Fibroblast of skin of scalp (primary cell): ENCODE measurements at places on chromosomes 16 and 17.

DNA sequence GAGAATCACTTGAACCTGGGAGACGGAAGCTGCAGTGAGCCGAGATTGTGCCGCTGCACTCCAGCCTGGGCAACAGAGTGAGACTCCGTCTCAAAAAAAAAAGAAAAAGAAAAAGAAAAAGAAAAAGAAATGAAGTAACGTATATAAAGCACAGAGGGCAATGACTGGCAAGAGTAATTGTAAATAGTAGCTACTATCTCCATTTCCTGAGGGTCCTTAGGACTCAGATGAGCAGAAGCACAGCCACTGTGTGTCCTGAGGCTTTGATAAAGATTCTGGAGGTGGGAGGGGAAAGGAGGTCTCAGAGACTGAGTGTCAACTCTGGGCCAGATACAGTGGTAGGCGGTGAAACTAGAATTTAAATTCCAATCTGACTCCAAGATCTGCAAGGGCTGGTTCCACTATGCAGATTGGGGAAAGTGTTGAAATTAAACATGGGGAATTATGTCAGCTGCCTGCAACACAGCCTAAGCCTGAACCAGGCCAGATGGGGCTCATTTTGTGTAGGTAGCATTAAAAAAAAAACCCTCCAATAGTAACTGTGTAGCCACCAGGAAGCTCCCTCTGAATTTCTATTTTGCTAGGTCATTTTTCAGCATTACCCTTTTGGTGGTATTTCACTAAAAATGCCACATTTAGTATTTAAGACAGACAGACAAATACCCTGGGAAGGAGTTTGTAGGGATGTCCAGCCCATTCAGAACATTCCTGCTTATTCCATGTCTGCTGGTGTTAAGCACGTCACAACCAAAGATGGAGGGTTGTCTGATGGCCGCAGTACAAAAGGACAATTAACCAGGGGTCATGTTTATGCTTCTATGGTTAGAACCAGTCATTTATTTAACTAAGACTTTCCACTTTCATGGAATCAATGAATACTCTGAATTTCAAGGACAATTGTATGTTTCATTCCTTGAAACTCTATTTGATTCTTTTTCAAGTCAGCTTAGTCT lies 46.1 kb downstream of the TBX4 start:
- no peak for DNase-seq

- DNase-seq, result no peak
These were observed 209.9 kb downstream of the GSG1L start for GRCh38 chr16:27853651-27854050.

DNA sequence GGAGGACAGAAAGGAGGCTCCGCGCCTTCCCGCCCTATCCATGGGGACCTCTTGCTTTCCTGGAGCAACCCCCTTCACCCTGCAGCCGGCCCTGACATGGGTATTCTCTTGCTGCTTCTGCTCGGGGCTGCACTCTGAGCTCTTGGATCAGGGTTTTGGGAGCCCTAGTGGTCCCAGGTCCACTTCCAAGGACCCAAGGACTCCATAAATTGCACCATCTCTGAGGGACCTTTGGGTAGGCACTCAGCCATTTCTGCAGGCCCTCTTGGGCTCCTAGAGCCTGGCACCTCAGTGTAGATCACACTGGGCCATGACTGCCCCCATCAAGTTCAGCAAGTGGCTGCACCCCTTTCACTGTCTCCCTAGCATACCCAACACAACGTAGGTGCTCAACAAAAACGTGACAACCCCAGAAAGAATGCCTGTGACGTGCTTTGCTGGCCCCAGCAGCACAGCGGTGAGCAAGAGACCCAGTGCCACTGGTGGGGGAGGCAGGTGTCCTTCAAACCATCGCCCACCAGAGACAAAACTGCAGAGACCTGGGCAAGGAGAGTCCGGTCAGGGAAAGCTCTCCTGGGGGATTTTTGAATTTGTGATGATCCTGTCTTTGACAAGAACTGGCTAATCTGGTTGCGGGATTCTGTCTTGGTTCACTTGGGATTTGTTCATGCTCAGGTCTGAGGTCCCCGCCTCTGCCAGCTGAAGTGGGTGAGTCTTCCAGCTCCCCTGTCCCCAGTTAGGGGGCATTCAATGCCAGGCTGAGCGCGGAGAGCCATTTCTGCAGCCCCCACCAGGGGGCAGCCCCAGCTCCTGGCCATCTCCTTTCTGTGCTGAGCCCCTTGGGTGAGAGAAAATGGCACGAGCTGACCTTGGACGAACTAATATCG lies 2.5 kb upstream of the RAB11FIP4 start:
- peak; percentile 25 for DNase-seq

DNA sequence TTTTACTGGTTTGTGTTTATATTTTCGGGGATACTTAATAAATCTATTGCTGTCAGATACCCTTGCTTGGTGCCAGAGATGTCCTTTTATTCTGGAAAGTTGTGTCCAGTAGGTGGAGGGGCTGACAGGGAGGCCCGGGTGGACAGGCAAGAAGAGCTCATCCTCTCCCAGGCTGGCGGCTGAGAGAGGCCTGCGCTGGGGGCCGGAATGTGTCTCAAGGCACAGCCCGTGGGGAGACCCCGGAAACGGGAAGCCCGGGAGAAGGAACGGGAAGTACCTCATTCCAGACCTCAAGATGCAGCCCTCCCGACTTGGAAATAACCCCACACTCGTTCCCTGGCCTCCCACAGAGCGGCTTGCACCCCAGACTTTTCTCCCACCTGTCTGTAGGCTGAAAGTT lies 12.5 kb upstream of the DEF8 start:
- DNase-seq, result no peak

- no peak for DNase-seq
These were observed 28.2 kb downstream of the MAP1LC3B start for GRCh38 chr16:87420026-87421002.

DNA sequence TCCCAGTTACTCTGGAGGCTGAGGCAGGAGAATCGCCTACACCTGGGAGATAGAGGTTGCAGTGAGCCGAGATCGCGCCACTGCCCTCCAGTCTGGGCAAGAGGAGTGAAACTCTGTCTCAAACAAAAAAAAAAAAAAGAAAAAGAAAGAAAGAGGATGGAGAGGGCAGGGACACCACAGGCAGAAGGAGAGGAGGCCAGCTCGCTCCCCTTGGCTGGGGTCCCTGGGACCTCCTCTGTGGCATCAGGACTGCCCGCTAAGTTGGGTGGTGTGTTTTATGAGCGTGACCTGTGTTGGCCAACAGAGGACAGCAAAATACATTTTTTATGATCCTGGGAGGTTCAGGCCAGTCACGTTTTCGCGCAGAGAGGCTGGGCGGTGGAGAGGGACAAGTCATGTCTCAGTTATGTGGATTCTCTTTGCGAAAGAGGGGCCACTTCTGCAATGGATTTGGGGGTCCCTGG lies 229.6 kb downstream of the MRTFB start:
- peak; percentile 89 for DNase-seq

DNA sequence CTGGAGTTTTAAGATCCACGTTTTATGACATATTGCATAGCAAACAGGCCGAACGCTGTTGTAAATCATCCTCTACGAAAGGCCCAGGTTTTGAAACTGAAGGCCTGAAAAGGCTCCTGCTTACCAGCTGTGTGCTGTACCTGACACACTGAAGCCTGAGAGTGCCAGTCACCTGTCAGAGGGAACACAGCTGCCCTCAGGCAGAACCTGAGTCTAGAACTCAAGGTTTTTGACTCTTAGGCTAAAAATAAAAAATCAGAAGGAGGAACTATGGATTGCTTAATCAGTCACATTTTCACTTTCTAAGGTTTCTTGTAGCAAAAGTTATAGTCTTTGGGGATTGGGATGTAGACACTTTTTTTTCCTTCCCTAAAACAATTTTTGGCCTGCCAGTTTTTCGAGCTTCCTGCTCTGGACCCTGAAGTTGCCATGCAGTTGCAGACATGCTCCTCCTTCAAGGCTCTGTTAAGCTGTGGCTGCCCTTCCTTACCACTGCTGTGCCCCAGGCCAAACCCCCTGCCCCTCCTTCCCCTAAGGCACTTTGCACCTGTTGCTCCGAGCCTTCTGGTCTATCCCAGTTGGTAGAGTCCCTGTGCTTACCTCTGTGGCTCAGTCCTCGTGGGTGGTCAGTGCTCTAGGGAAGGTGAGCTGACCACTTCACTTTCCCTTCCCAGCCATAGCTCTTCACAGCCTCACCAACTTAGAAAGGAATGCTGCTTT lies 56.6 kb downstream of the TENT4B start:
- DNase-seq, result no peak

DNA sequence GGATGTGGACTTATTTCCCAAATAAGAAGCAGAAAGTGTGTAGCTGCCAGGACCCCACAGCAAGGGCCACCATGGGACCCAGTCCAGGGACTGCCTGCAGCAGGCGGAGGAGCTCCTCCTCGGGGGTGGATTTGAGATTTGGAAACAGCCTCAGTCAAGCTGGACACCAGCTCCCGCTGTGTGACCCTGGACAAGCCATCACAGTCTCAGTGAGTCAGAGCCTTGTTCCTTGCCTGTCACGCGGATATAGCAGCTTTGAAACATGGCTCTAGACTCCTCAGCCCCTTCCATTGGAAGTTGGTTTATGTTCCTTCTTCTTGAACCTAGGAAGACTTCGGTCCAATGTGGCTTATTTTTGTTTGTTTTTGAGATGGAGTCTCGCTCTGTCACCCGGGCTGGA lies 12.5 kb upstream of the DPEP1 start:
- no peak for DNase-seq

- peak; percentile 60 for DNase-seq
These were observed 206.8 kb downstream of the PRKCA start for GRCh38 chr17:66508896-66509844.

GRCh38 chr17:65071861-65072260 lies 15.3 kb upstream of the GNA13 start:
- no peak for DNase-seq

GRCh38 chr17:71412803-71413202 lies 708.0 kb upstream of the SOX9 start:
- DNase-seq, result peak; percentile 96

DNA sequence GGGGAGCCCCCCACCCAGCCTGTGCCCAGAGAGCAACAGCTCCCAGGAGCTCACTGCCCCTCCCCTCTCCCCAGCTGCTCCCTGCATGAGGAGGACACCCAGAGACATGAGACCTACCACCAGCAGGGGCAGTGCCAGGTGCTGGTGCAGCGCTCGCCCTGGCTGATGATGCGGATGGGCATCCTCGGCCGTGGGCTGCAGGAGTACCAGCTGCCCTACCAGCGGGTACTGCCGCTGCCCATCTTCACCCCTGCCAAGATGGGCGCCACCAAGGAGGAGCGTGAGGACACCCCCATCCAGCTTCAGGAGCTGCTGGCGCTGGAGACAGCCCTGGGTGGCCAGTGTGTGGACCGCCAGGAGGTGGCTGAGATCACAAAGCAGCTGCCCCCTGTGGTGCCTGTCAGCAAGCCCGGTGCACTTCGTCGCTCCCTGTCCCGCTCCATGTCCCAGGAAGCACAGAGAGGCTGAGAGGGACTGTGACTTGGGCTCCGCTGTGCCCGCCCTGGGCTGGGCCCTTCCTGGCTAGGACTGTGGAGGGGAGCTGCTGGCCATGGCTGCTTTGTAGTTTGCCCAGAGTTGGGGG lies 584 bp downstream of the TCAP start:
- DNase-seq, result no peak

GRCh38 chr17:18377437-18378204 lies at the start of gene EVPLL:
Gene EVPLL (plus strand): TSS chr17:18377778. CDS start chr17:18380938, 3,160 bp downstream.
- DNase-seq, result no peak

DNA sequence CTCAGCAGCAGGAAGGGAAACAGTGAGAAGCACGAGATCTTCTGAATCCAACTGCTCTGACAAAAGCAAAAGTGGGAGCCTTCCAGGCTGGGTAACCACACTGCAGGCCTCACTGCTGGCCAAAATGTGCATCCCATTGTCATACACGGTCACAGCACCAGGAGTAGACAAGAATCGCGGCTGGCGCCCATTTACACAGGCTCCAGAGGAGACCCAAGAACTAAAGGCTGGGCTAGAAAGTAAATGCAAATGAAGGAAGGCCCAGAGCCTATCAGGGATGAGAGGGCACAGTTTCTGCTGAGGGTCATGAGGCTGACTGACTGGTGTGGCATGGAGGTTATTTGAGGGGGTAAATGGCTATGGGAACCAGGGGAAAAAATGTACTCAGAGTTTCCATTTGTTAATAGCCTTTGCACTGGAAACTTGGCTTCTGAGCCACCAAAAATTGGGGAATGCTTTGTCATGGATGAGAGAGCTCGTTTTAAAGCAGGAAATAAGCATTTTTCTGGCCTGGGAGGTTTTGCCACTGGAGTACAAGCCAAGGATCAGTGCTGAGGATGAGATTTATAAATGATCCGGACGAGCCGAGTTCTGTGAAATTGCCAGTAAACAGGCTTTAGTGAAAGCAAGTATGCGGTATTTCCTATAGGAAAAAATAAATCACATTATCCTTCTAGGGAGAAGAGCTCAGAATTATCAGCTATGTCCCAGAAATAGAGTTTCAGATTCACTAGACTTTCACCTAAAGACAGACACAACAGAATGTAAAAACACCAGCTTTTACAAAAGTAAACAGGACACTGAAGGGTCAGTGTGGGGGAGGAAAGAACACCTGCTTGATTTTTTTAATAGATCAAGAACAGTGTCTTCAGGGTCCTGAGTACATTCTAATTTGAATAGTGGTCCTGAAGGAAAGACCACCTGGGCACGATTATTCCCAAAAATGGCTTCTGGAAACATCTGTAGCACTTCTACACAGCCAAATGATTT lies 66.9 kb upstream of the GSG1L start:
- DNase-seq, result no peak

DNA sequence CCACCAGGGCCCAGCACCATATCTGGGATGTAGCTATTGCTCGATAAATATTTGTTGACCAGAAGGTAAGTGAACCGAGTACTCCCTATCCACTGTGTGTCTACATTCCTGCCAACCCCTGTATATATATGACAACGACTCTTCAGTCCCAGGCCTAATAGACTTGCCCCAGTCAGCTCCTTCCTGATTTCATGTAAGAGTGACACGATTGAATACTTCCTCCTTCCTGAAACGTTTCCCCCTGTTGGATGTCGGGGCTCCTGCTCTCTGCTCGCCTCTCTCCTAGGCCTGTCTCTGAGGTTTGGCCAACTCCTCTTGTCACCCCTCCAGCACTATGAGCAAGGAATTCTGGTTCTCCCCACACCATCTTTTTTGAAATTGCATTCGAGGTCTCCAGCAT lies 178.9 kb downstream of the PRKCA start:
- no peak for DNase-seq

DNA sequence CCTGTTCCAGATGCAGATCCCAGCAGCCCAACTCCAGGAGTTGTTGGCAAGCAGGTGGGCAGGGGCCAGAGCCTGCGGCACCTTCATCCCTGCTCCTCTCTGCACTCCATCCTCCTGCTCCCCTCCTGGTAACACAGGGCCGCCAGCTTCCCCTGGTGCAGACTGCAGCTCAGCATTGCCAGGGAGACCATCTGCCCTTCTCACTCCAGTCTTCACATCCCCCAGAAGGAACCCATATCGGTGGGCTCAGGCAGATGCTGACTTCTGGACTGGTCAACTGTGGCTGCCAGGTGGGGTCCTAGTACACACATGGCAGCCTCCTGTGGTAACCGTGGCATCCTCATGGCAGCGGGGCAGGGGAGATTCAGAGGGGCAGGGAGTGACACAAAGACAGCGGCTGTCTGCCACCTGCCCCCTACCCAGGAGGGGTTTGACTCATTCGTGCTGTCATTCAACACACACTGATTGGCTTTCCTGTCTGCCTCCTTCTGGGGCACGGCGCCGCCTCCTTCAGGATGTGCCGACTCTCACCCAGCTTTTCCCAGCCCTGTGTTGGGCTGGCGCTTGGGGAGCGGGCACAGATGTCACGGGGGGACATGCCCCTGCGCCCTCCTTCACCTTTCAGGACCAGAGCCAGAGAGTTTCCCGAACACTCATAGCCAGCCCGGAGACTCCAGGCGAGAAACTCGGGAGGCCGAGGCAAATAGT lies 120.9 kb downstream of the CMIP start:
- no peak for DNase-seq

- DNase-seq, result no peak
These were observed 23.4 kb downstream of the SHMT1 start for GRCh38 chr17:18339933-18340332.

GRCh38 chr16:10497132-10498101 lies 83.0 kb downstream of the EMP2 start:
- DNase-seq, result no peak
